Activated CD4-positive, CD25-positive, alpha-beta regulatory T cell treated with anti-CD3 and anti-CD28 coated beads, Interleukin-2, amount 50 U/mL, for 72 hours (primary cell): ENCODE measurements at places on chromosomes 1 and 21.

GRCh38 chr1:113178522-113178921 lies 105.5 kb downstream of the LRIG2 start:
- DNase-seq, result no peak

GRCh38 chr1:50419907-50420677 lies 3.2 kb downstream of the DMRTA2 start:
- DNase-seq, result no peak

DNA sequence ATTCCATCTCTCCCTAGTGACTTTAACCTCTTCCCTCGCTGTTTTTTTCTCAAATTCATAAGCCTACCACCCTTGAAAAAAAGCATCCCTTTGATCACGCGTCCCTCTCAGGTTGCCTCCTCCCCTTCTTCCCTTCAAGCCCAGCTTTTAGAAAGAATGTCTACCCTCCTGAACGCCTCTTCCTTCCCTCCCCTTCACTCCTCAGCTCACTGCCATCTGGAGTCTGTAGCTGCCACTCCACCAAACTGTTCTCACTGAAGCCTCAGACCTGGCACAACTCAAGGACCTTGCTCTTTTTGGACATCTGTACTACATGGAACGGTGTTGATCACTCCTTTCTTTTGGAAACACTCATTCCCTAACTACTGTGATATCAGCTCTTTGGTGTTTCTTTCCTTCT lies 80.6 kb downstream of the SLC25A24 start:
- no peak for DNase-seq

DNA sequence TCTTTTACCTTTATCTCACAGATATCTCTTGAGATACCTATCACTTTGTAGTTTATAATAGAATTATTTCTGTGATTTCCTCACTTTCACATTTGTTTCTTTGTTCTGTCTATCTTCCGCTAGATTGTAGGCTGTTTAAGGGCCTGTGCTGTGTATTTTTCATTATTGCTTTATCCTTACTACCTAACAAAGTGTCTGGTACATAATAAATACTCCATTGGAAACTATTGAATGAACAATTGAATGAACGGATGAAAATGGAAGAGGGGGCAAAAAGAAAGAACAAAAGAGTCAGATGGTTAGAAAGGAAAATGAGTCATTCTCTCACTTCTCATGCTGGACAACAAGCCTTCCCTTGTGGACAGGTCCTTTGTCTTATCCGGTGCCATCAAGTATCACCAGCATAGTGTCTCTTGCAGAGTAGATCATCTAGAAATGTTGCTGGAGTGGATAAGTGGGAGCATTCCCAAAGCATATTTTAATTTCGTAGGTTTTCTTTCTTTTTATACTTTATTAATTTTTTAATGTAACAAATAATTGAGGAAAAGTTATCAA lies 159.8 kb downstream of the NEK7 start:
- DNase-seq, result no peak

DNA sequence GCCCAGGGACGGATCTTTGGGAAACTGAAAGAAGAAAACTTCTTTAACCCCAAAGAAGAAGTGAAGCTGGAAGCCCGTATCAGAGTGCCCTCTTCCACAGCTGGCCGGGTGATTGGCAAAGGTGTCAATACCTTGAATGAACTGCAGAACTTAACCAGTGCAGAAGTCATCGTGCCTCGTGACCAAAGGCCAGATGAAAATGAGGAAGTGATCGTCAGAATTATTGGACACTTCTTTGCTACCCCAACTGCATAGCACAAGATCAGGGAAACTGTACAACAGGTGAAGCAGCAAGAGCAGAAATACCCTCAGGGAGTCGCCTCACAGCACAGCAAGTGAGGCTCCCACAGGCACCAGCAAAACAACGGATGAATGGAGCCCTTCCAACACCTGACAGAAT lies 114.0 kb downstream of the NBPF12 start:
- no peak for DNase-seq
